NCI-H2171 (cell line): ENCODE measurements at places on chromosomes 7 and 10.

GRCh38 chr10:73871295-73872189, 2.8 kb downstream of the CAMK2G start:
- DNase-seq, result no peak

- DNase-seq, result no peak
Measured at GRCh38 chr10:31697271-31698180, 231.1 kb downstream of the ARHGAP12 start.

- DNase-seq, result no peak
Measured at GRCh38 chr7:52360541-52360940, 674.9 kb upstream of the POM121L12 start.

- DNase-seq, result no peak
Measured at GRCh38 chr7:138684340-138684739, 16.8 kb downstream of the SVOPL start.
